ENCODE measurements at places on chromosomes 5 and 9.

DNA sequence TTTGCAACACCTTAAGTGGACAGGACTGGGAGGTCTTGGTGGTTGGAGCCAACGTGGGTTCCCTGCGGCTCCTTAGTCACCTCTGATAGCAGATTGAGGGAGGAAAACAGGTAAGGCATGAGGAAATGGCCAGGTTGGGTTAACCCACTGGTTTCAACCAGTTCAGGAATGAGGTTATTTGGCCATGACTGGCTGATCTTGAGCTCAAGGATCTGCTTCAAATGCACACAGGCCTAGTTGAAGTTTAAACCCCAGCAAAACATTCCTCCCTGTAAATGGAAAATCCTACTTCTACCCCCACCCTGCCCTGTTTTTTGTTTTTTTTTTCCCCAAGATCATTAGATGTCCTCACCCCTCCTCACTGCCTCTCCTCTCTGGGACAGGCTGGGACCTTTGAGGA, 3.2 kb upstream of the NUP214 start:
- no peak for DNase-seq

GRCh38 chr9:77533671-77534070, 114.5 kb downstream of the GNA14 start:
- DNase-seq, result no peak

DNA sequence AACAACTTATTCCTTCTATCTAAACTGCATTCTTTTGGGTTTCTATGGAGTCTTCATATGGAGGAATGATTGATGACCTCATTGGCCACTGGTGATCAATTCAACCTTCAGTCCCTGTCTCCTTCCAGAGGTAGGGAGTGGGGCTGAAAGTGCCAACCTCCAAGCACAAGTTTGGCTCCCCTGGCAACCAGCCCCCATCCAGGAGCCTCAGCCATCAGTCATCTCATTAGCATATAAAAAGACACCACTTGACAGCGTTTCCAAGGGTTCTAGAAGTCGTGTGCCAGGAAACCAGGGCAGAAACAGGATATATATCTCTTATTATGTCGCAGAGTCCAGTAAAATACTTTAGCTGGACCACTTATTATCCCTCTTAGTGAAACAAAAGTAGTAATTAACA, 9.8 kb downstream of the SLC31A2 start:
- DNase-seq, result no peak

- no peak for DNase-seq
Measured at GRCh38 chr5:139733698-139734538, 61.7 kb upstream of the PSD2 start.

DNA sequence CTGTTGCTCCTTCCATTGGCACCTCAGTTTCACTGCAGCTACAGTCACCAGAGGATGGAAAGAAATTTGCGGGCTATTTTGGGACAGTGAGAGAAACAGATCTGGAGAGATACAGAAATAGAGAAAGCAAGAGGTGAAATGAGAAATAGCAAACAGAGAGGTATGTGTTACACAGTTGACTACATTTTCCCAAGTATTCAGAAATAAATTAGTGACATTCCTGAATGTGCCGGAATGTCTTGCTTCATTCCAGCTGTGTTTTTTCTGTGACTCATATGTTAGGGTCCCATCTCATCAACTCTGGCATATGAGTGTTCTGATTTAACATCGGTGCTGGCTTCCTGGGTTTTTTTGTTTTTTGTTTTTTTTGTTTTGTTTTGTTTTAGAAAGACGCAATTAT, 63.8 kb upstream of the ZNF462 start:
- DNase-seq, result no peak

- no peak for DNase-seq
Measured at GRCh38 chr9:95090023-95090791, 227.3 kb downstream of the FANCC start.

- DNase-seq, result no peak
Measured at GRCh38 chr5:157574456-157575380, 857 bp downstream of the ADAM19 start.

DNA sequence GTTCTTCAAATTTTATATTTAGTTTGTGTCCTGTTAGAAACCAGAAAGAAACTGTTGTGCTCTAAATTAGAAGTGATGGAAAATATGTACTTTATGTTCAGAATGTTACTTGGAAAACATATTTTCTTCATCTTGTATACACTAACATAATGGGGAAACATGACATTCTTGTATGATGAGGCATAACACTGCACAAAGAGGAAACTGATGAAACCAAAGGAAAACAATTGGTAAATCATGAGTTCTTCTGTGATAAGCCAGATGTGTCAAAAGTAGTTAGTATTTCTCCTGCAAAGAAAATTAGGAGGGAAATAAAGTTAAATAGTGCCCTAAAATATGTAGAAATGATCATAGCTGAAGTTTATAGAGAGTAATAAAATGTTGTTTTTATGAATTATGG, 111.1 kb upstream of the FBN2 start:
- DNase-seq, result no peak

GRCh38 chr5:35717718-35718117, 100.1 kb downstream of the SPEF2 start:
- no peak for DNase-seq

DNA sequence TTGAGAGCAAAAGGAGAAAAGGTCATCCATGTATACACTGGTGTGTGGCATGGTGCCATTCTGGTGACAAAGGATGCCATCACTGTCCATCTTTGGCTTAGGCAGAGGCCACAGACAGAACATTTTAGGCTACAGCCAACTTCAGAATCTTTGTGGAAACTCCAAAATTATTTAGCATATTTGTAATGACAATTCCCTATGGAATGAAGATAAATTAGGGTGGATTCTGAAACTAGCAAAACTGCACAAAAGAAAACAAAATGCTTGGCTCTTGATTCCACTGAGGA, 92.5 kb downstream of the FBXW11 start:
- no peak for DNase-seq

DNA sequence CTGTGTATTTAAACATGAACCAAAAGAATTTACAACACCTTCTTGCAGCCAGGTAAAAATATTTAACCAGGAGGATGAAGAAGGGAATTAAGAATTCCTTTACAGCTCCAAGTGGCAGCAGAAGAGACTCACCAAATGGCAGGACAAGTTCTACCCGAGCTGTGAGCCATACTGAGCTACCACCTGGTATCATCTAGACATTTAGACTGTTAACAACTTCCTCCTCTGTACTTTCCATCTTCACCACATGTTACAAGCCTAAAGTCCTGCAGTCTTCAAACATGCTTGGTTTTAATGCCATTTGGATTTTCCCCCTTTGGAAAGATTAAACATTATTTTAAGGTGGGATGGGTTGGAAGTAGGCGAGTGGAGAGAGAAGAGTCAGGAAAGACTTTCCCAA, 190.2 kb downstream of the TRPM6 start:
- no peak for DNase-seq

DNA sequence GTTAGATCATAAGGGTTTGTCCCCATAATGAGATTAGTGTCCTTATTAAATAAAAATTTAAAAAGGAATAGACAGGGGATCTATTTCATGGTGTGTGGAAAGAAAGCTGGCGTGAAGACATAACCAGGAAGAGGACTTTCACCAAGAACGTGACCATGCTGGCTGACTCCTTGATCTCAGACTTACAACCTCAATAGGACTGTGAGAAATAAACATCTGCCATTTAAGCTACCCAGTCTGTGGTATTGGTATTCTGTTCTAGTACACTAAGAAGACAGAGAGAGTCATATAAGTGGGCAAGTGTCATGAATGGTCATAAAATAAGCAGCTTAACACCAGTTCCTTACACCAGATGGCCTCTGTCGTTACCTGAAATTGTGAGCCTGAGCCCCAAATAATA, 259.4 kb upstream of the CCNG1 start:
- DNase-seq, result no peak

- DNase-seq, result no peak
Measured at GRCh38 chr9:132041798-132042197, 37.9 kb downstream of the MED27 start.

DNA sequence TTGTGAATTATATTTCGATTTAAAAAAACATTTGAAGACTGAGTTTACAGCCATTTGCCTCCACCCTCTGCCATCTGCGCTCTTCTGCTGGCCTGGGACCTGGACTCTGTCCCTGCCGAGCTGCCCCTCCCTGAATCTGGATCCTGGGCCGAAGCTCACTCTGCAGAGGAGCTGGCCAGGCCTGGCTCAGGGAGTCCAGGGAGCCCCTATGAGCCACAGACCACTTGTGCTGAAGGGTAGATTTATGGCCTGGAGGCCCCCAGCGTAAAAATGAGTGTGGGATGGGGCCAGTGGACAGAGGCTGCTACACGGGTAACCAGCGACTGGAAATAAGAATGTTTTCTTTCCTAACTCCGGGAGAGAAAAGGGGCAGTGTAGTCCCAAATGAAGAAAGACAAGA, 129.8 kb downstream of the FGF18 start:
- DNase-seq, result no peak

DNA sequence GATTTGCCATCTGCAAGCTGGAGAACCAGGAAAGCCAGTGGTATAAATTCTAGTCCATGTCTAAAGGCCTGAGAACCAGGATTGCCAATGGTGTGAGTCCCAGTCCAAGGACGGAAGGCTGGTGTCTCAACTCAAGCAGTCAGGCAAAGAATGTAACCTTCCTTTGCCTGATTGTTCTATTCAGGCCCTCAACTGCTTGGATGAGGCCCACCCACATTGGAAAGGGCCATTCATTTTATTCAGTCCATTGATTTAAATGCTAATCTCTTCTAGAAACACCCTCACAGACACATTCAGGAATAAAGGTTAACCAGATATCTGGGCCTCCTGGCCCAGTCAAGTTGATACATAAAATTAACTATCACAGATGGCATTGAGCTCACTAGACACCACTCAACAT, 427.8 kb downstream of the ZNF608 start:
- no peak for DNase-seq

DNA sequence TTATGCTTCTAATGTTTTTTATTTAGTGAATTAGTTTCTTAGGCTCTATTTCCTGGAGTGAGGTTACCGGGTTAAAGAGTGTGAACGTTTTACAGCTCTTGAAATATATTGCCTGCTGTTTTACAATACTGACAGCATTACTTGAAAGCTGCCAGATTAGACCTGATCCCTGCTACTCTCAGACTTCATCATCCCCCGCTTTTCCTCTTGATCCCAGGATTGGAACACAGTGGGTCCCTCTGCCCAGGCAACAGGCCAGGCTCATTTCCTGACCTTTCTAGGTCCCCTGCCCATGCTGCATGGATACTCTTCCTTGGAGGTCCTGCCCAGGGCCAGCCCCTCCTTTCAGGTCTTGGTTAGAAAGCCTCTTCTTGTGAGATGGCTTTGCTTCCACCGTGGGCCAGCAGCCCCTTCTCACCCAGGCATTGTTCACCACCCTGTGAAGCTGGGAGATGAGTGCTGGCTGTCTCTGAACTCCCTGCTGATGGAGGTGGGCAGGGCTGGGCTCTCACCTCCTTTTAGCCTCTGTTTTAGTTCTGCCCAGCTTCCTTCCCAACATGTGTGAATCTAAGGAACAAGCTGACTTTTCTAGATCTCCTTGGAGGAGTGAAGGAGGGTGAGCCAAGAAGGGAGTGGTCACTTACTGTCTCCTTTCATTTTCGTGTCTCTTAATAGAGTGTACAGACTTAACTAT, 15.5 kb upstream of the FAM120AOS start:
- DNase-seq, result no peak

- no peak for DNase-seq
Measured at GRCh38 chr9:13608451-13608850, 329.0 kb upstream of the MPDZ start.

DNA sequence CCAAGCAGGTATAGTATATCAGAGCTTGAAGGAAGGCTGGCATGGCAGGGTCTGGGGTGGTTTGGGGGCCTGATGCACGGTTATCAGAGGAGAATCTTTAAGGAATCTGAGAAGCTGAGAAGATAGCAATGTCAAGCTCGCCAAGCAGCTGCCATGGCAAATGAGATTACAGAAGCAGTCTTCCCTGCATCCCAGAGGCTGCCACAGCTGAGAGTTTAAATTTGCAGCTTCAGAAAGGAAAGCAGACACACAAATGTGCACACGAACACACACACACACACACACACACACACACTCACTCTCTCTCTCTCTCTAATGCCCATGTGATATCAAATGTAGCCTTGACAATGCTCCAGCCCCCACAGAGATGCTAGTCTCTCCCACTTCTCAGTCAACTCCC, 79.0 kb upstream of the TNC start:
- DNase-seq, result no peak

DNA sequence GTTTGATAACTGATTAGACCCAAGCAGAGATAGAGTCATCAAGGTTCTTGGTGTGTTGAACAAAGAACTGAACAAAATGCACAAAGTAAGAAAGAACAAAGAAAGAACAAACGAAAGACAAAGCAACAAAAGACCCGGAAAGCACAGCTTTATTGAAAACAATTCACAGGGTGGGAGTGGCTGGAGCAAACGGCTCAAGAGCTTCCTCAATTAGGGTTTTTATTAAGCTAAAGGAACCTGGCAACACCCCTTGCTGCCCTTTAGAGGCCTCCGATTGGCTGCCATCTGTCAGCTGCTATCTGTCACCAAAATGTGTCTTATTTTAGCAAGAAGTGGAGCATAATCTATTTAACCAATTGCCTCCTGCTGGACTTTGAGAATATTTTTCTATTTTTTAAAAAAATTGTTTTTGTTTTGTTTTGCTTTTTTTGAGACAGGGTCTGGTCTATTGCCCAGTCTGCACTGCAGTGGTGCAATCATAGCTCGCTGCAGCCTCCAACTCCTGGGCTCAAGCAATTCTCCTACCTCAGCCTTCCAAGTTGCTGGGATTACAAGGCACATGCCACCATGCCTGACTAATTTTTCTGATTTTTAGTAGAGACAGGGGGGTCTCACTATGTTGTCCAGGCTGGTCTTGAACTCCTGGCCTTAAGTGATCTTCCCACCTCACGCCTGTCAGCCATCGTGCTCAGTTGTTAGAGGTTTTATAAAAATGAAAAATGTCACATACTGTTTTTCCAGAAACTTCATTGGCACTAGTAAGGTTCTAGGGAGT, 7.7 kb upstream of the ABO start:
- DNase-seq, result no peak

GRCh38 chr9:37342895-37343294, 79.6 kb upstream of the GRHPR start:
- no peak for DNase-seq

DNA sequence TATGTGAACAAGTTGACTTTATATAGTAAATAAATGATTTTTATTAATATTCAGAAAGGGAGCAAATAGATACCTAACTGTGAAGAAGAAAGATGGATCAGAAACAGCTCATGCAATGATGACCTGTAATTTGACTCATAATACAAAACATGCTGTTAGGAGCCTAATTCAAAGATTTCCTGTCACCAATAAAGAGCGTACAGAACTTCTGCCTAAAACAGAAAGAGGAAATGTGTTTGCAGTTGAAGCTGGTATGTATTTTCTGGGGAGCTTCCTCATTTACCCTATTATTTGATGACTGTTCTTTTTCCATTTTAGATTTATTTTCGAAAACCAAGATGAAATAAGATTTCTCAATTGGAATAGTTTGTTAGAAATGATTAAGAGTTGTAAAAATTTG, 11.4 kb downstream of the YTHDC2 start:
- DNase-seq, result no peak

GRCh38 chr5:159338118-159338517, 7.8 kb upstream of the IL12B start:
- DNase-seq, result no peak

Measured in RWPE2 (cell line).